ENCODE measurements at places on chromosomes 6 and 20.

DNA sequence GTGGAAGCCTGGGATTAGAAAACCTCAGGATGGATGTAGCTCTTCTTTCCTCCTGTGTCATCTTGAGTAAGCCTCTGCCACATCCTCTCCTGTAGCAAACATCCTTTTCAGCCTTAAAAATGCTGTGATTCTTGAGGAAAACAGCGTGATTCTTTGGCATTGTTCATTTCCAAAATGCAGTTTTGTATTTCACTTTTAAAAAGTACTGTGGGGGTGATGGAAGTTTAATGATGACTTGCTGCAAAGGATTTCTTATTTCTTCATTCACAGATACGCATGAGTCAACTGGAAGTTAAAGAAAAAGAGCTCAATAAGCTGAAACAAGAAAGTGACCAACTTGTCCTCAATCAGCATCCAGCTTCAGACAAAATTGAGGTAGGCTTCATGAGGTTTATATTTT, 23.9 kb upstream of the SNRNP48 start:
- DNase-seq = no peak

DNA sequence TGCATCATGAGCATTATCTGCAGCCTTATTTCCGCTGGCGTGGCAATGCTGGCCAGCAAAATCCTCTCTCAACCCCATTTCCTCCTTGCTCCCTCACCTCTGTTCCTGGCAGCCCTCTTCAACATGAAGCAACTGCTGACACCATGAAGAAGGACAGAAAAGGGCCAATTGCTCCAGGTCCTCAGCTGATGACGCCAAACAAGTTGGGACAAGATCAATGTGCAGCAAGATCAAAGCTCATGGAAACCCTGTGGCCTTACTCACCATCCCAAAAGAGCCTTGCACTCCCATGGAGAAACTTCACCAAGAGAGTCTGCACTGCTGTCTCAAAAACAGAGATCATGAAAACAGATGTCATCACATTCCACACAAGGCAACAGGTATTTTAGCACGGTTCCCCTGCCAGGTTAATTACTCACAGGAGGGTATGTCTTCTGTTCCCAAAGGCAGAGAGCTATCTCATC, 7.4 kb downstream of the GFOD1 start:
- DNase-seq = no peak

DNA sequence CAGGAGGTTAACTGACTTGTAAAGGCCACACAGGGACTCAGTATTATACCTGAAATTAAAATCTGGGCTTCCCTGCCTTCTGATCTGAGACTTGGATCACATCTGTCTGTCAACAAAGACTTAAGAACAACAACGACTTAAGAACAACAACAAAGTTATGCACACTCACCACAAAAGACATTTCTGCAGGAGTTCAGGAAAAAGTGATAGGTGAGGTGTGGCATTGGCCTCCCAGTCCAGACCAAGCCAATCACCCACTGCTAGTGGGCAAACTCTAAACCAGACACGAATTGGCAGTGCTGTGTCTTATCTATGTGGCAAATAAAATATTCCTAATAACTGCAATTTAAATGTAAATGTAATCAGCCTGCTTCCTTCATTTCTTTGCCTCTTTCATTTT, 61.3 kb downstream of the PRDM1 start:
- no peak for DNase-seq

- DNase-seq = no peak
Measured at GRCh38 chr6:1749041-1749440, 139.3 kb downstream of the FOXC1 start.

- peak; percentile 34 for DNase-seq
Measured at GRCh38 chr20:37651932-37652331, 41.9 kb upstream of the CTNNBL1 start.

- no peak for DNase-seq
Measured at GRCh38 chr20:23627501-23627900, 10.3 kb downstream of the CST3 start.

DNA sequence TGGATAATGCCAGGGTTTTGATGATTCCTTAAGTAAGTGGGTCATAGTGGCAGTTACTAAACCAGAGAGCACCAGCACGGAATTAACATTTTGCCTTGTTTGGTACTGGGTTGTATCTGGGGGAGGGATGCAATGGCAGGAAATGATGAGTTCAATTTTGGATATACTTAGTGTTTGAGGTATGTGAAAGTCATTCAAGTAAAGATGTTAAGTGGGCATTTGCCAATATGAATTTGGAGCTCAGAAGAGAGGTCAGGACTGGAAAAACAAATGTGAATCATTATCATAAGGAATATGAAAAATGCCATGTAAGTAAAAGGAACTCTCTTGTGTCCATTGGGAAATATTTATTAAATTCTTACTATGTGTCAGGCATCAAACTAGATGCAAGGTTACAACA, 6.2 kb downstream of the PXT1 start:
- DNase-seq = no peak

GRCh38 chr6:136968837-136969236, 46.7 kb downstream of the SLC35D3 start:
- DNase-seq = peak; percentile 28

GRCh38 chr20:16801919-16802651, 53.9 kb downstream of the OTOR start:
- peak; percentile 67 for DNase-seq

DNA sequence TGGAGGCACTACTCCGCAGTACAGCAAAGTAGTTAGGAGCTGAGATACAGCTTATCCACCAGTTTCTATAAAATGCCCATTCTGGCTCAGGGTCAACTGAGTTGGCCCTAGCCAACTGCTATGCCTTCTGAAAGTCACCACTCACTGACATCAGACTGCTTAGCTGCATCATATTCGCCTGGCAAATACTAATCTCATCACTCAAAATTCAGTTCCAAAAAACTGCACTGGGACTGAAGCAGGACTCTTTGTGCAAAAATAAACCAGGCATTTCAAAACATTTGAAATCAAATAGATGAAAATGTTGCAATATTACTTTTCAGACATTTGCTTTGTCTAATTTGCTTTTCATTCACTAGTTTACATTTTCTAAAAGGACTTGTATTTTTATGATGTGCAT, 230.0 kb downstream of the ALDH8A1 start:
- no peak for DNase-seq

- no peak for DNase-seq
Measured at GRCh38 chr20:45305262-45305661, 1.4 kb upstream of the RBPJL start.

- no peak for DNase-seq
Measured at GRCh38 chr6:33853736-33854135, 49.9 kb upstream of the MLN start.

GRCh38 chr6:170152989-170153388, 137.9 kb downstream of the DLL1 start:
- DNase-seq = peak; percentile 72

- DNase-seq = no peak
Measured at GRCh38 chr20:58389324-58389967, 417 bp downstream of the VAPB start.

GRCh38 chr20:24314053-24314452, 155.4 kb upstream of the SYNDIG1 start:
- no peak for DNase-seq

DNA sequence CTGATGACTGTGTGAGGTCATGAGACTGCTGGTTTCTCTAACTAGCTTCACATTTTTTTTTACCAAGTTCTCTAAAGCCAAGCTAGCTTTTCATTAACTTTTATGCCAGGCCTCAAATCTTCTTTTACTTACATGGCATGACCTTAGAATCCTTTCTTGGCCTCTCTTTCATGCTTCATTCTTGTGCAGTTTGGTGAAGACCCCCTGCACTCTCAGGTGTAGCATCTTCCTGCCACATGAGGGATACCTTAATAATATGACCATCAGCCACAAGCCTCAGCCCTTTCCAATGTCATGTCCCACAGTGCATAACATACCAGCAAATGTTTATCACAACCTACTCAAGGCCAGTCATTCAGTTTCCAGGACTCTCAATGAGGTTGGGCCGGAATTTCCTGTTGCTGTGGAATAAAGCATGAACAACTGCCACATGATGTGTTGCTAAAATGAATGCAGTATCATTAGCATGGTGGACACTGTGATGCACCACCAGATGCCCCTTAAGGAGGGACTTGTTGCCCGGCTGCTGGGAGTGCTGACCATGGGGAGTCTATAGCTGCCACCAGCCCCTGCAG, 72.2 kb downstream of the RIN2 start:
- no peak for DNase-seq

GRCh38 chr6:131683479-131683878, 17.7 kb downstream of the OR2A4 start:
- no peak for DNase-seq

GRCh38 chr6:134103006-134103405, 50.6 kb upstream of the SLC2A12 start:
- DNase-seq = no peak

DNA sequence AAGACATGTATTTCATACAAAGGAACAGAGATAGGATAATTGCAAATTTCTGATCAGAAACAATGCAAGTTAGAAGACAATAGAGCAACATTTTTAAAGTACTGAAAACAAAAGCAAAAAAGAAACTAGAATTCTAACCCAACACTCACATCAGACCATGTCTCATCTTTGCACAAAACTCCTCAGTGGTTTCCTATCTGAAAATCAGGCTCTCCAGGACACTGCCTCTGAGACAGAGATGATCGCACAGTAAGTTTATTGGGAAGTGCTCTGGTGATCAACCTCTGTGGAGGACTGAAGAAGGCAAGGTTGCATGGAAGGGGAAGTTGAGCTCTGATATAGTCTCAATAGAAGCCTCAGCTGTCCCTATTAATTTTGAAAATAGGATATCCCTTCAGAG, 2.3 kb upstream of the TTBK1 start:
- DNase-seq = no peak

DNA sequence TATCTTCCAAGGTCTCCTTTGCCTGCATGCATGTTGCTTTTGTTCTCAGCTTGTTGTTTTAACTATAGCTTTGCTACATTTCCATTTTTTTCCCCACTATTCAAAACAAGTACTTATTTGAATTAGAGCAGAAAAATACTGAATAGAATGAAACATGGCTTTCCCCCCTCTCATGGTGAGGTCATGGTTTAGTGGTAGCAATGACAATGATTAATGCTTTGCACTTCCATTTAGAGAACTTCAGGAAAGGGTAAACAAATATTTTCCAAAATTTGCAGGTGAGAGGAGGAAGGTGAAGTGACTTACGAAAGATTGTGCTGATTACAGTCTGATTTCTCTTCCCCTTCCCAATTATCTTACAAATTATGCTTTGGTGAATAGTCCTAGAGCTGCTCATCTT, 47.8 kb upstream of the TRAF3IP2 start:
- DNase-seq = no peak

GRCh38 chr6:135030056-135030473, 24.6 kb downstream of the HBS1L start:
- DNase-seq = no peak

DNA sequence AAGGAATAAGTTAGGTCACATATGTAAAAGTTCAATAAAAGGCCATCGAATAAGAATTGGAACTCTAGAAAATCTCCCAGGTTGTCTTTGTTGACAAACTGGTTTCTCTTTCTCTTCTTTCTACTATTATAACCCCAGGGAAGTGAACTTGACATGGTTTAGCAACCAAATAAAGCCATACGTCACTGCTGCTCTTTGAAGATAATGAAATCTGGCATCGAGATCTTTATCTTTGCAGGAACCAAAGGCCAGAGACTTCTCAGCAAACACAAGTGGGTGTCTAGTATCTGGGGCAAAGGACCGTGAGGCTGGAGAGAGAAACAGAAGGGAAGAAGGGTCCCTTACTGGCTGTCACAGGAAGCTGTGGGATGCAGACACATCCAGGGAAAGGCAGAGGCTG, 286.7 kb upstream of the CDYL start:
- DNase-seq = no peak

- no peak for DNase-seq
Measured at GRCh38 chr6:6579281-6579680, 9.2 kb upstream of the LY86 start.

GRCh38 chr6:44485601-44486401, 98.3 kb downstream of the CDC5L start:
- DNase-seq = no peak

DNA sequence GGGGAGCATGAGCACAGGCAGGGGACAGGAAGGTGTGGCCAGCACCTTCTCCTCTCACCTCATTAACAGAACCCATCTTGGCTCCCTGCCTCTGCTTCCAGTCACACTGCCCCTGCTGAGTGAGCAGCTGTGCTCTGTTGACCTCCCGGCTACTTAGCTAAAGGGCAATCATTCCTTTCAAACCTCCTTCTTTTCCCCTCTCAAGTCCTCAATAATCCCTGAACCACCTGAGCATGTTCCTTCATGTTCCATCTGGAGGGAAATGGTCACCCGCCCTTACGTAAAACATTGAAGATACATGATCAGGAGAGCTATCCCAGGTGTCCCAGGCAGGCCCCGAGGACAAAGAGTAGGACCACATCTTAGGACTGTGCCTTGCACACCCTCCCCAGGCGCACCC, 21.7 kb upstream of the MRPS10 start:
- DNase-seq = peak; percentile 36

GRCh38 chr6:85997206-85997605, 354.5 kb upstream of the SYNCRIP start:
- no peak for DNase-seq

GRCh38 chr6:157980288-157981131, 1.2 kb upstream of the SYNJ2 start:
- DNase-seq = no peak

- no peak for DNase-seq
Measured at GRCh38 chr6:116087437-116088027, 13.1 kb upstream of the NT5DC1 start.

GRCh38 chr20:41537865-41538264, 80.3 kb downstream of the CHD6 start:
- DNase-seq = no peak

DNA sequence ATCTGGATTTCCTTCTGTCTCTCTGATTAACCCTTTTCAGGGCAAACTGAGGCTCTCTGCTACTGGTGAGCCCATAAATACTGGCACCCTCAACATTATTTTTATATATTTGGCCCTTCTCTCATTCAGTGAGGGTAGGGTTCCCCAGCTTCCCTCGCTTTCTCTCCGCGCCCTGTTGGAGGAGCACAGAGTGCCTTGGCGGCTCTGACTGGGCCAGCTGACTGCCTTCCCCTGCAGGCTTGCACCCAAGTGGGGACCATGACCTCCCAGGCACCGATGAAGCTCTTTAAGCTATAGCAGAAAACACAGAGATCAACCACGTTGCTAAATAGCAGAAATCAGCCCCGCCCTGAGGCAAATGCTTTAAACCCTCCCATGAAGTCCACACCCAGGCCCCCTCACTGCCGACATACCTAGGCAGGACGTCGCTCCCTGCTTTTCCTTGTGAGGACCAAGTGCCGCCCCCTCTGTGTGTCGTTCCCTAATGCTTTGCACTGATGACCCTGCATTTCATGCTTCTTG, 105.0 kb downstream of the HUS1B start:
- no peak for DNase-seq

DNA sequence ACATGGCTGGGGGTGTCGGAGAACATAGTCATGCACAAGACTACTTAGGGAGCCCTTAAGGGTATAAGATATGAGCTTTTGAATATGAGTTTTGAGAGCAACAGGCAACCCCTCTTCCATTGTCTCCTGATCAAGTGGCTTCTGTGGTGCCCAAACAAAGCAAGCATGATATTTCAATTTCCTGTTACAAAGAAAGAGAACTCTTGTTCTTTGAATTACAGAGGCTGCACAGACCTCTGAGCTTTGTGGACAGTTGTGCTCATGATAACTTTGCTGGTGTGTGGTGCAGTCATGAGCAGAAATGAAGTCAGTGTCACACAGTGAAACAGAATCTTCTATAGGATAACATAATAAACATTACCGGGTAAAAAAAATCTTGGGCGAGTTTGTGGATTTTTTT, 66.8 kb upstream of the THEMIS start:
- DNase-seq = no peak

- DNase-seq = no peak
Measured at GRCh38 chr6:56808871-56809359, 146.0 kb upstream of the BEND6 start.

GRCh38 chr6:167268683-167269280, 22.3 kb upstream of the UNC93A start:
- no peak for DNase-seq
